ENCODE measurements at places on chromosomes 11 and 22.

DNA sequence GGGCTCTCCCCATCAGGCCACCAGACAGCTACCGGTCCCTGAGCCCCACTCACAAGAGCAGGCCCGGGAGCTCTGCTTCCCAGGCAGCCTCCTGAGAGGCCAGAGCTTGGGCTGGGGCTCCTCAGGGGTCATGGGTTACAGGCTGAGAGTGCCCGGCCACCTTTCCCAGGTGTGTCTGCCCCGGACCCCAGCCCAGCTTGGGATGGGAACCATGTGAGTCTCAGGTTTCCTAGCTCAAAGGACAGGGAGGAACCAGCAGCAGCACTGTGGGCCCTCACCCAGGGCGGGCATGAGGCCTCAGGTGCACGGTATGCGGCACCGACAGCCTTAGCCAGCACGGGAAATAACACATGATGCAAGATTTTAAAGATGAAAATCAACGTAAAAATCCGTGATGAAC lies 90.1 kb downstream of the NECTIN1 start:
- DNase-seq, result no peak

GRCh38 chr11:73072935-73073481 lies 69.1 kb downstream of the FCHSD2 start:
- DNase-seq, result peak; percentile 9

- DNase-seq, result no peak
These were observed 6.3 kb downstream of the CD44 start for GRCh38 chr11:35145271-35145670.

GRCh38 chr11:45079075-45079444 lies 67.4 kb upstream of the PRDM11 start:
- no peak for DNase-seq

GRCh38 chr11:22725079-22725478 lies 58.7 kb downstream of the GAS2 start:
- DNase-seq, result no peak

- DNase-seq, result no peak
These were observed 1318.3 kb upstream of the RAG2 start for GRCh38 chr11:37916331-37916730.

- no peak for DNase-seq
These were observed 13.8 kb downstream of the TOLLIP start for GRCh38 chr11:1295591-1295990.
